ENCODE measurements at places on chromosomes 5 and 9.

GRCh38 chr5:149935431-149935901, 9.1 kb downstream of the PDE6A start:
- DNase-seq: no peak

DNA sequence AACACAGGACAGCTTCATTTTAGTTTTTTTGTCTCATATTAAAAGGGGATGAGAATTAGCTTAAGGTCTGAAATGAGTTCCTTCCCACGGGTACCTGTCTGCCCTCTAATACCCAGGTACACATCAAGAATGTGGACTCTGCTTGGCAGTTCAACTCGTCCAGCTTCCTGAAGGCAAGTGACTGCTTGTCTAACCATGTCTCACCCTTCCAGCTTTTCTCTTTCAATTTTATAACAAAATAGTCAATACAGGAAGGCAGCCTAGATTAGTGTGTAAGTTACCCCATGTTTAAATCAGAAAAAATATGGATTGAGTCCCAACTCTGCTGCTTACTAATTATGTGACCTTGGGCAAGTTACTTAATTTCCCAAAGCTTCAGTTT, 50.5 kb upstream of the C5orf46 start:
- DNase-seq: no peak

DNA sequence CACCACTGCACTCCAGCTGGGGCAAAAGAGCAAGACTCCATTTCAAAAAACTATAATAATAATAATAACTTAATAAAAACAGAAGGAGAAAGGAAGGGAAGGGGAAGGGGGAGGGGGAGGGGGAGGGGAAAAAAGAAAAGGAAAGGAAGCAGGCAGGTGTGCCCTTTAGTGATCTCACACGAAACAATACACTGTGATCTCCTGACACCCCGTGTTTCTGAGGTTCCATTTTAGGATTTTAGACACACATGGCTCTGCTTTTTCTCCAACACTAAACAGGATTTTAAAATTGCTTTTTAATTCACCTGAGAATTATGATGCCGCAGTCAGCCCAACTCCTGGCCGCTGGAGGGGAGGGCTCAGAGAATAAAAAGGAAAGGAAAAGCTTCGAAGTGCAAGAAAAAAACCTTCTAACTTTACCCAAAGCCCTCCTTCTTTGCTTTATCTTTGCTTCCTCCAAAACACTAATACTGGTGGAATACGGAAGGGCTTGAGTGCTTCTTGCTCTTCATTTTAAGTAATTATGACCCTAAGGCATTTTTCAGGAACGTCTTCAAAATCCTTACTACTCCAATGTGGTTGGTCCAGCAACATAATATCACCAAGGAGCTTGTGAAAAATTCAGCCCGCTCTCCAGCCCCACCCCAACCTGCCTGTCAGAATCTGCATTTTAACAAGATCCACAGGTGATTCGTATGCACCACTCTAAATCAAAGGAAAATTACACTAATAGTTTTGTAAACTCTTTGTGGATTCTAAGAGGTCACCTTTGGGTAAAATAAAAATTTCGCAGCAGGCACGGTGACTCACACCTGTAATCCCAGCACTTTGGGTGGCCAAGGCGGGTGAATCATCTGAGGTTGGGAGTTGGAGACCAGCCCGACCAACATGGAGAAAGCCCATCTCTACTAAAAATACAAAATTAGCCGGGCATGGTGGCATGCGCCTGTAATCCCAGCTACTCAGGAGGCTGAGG, 66.0 kb downstream of the MYO10 start:
- DNase-seq: peak; percentile 33

DNA sequence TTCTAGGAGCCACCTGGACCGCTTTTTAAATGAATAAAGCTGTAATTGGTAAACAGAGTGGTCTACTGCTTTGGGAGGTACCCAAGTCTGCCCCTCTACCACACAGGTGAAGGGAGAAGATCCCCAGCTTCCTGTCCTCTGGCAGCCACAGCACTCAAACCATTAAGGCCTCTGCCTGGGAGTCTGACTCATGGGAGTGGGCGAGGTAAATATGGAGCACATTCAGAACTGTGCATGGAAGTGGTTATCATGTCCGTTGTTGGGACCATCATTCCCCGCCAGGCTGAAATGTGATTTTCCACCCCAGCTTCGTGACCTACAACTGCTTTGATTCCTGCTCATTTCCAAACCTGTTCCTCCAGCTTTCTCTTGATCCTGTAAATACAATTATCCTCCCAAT, 59.5 kb upstream of the ALDH1B1 start:
- no peak for DNase-seq

DNA sequence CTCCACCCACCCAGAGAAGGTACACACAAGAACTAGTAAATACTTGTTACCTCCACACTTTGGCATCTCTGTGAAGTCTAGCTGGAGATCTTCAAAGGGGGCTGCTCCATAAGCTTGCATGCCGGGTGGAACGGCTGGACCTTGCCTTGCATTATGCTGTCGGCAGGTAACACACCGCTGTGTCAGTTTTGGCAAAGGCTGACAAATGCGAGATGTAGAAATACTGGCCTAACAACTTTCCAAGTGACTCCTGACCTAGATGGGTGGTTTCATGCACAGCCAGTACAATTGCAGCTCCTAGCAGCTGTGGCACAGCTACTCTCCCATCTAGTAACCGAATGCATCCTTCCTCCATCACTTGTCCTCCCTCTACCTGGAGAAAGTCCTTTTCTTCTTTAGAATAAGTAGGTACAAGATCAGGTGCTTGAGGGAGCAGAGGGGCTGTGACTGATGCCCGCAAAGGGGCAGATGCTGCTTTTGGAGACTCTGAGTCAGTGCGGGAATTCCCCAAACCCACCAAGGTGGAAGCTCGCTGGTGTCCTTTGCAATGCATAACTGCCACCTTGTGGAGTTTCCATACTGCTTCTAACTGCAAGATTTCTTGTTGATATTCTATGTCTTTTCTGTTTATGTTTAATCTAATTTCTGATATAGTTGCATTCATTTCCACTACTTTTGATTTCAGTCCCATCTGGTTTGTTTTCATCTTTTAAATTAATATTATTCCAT, 78.4 kb downstream of the TMEM161B start:
- no peak for DNase-seq

GRCh38 chr9:128636024-128636390, 20.6 kb downstream of the DYNC2I2 start:
- DNase-seq: peak; percentile 13

DNA sequence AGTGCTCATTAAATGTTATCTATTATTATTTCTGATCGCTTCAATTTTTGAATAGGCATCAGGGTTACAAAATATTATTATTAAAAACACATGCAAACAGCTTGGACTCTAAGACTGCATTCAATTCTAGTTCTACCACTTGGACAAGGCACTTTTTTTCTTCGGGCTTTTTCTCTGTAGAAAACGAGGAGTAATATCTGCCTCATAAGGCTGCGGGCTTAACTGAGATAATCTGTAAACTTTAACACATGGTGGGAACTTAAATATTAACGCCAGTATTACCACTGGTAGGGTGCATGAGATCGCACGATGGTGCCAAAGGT, 511 bp upstream of the SPDL1 start:
- no peak for DNase-seq

GRCh38 chr5:150123542-150123941, 32.1 kb downstream of the PDGFRB start:
- DNase-seq: no peak

- no peak for DNase-seq
These were observed 28.6 kb downstream of the LAMC3 start for GRCh38 chr9:131037335-131038255.

- DNase-seq: no peak
These were observed 57.5 kb upstream of the NCS1 start for GRCh38 chr9:130114741-130115140.

- DNase-seq: no peak
These were observed 64.2 kb upstream of the ITGA2 start for GRCh38 chr5:52925001-52925400.

DNA sequence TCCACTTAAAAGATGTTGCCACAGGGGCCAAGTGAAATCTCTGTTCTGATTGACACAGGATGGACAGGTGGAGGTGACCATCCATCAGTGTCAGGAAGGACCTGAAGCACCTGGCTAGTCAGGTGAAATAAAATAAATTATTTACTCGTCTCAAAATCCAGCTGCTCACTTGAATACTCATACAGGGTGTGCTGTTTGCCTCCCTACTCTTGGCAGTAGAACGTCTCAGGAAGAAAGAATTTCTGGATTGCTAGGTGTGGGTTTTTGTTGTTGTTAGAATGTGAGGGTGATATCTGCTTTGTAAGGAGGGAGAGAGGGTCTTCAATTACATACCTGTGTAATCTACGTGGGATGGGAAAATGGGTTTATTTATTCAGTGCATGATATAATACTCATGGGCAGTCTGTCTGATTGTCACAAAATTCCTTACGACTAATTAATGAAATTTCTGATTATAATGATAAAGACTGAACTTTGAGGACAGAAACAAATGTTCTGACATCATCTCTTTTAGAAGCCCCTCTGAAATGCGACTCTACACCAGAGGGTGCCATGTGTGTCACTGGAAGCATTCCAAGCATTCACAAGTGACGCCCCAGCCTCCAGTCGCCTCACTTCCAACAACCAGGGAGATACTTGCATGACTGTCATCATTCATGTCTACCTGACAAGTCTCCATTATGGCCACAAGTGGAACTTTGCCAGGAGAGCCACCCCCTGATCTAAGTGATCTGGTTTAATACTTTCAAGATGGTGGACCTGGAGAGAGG, 218.4 kb downstream of the GAPVD1 start:
- DNase-seq: no peak

- DNase-seq: peak; percentile 98
These were observed 24.5 kb upstream of the DUSP1 start for GRCh38 chr5:172795318-172795977.

DNA sequence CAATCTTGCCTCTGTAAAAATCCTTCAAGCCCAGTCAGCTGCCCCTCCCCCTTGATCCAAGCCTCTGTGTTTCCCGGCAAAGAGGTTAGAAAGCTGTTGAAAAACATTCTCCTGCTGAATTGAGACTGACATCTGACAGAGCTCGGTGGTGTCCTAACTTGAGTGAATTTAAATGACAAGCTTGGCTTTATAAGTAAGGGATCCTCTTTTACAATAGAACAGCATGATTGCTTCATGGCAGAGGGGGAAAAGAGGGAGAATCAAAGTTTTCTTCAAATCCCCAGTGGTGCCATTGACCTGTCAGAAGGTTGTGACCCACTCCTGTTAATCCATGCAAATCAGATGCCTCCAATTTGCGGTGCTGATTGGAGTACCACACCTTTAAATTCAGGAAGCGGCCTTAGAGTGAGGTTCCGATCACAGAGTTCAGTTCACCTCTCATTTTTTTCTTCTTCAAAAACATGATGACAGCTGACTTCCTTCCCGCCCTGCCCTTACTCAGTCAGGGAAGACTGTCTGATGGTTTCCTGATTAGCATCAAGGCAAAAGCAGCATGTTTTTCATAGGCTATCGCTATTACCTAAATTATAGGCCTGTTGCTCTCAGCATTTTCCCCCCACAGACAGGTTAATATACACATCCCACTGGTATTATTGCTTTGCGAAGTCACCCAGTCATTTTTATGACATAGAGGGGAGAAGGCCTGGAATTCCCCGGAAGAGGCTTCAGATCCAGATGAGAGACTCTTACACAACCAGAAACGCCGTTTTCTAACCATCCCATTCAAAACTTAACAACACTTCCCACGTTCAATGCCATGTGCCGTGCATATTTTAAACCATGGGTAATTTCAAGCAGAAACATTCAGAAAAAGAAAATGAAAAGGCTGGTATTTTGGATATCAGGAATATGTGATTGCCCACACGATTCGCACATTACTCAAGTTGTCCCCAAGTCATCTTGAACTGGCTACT, 141.4 kb downstream of the EBF1 start:
- DNase-seq: no peak

DNA sequence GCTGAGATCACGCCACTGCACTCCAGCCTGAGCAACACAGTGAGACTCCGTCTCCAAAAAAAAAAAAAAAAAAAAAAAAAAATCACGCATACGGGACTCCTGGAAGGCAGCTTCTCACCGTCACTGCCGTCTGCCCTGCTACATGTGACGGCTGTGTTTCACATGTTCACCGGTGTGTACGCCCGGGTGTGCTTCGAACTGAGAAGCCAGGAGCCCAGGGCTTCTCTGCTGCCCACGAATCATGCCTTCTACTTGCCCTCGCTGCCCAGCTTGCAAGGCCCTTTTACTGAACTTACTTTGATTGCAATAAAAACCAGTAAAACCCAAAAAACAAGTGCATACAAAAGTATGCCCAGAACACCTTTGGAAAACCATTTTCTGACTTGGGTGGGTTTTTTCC, 5.8 kb upstream of the NKD2 start:
- no peak for DNase-seq

DNA sequence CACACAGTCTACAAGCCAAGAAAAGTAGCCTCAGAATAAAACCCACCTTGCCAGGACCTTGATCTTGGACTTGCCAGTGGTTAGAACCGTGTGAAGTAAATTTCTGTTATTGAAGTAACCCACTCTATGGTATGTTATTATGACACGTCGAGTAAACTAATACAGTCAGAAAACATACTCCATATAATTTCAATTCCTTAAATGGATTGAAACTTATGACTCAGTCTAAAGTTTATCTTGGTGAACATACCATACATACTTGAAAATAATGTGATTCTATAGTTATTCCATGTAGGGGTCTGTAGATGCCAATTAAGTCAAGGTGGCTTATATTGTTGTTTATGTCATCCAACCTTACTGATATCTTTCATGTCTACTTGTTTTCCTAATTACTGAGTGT, 950.7 kb downstream of the TLE4 start:
- no peak for DNase-seq

DNA sequence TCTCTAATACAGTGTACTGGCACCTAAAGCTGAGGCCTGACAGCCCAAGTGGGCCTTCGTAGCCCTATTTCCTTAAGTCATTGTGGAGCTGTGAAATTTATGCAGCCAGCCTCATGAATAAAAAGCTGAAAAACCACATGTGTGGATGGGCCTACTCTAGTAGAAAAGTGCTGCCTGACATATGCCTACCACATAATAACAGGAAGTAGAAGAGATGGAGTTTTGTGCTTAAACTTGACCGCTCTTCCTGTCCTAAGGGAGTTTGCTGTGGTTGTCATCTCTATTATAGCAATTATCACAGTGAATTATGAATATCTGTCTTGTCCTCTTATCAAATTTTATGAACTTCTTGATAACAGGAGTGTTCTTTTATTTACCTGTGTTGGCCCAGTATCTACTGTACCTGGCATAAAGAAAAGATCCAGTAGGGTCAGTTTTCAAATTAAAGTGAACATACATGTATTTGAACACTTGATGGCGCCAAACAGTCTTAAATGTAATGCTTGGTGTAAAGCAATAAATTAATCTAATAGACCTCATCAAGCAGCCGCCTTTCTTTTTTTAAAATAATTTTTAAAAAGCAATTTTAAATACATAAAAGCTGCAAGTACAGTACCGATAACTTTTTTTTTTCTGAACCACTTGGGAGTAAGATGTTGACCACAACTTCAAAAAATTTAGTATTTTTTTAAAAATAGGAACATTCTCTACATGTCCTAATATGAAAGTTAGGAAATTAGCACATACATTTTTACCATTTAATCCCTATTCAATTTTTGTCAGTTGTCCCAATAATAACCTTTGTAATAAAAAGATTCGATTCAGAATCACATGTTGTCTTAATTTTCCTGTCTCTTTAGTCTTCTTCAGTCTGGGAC, 51.0 kb downstream of the FKTN start:
- DNase-seq: peak; percentile 10

GRCh38 chr5:69467442-69468225, 25.0 kb upstream of the OCLN start:
- no peak for DNase-seq

GRCh38 chr9:137611623-137612609, 6.4 kb downstream of the ARRDC1 start:
- DNase-seq: peak; percentile 79

GRCh38 chr9:110064803-110065202, 143.2 kb downstream of the C9orf152 start:
- DNase-seq: no peak

Data from HS-5 (cell line).